Glomerular endothelial cell (primary cell): ENCODE measurements at places on chromosomes 5 and 9. TPM values are rescaled to one million over a fixed set of nuclear protein-coding genes. Genes with fewer than 3 reads are reported as not detected.
A peak's percentile ranks its signal among the peaks of the same experiment; 100 is the strongest.

- no peak for DNase-seq
These were observed 518 bp downstream of the ERBIN start for GRCh38 chr5:65926893-65927292.

Gene BARHL1
- total RNA-seq: not detected in 2 replicates

DNA sequence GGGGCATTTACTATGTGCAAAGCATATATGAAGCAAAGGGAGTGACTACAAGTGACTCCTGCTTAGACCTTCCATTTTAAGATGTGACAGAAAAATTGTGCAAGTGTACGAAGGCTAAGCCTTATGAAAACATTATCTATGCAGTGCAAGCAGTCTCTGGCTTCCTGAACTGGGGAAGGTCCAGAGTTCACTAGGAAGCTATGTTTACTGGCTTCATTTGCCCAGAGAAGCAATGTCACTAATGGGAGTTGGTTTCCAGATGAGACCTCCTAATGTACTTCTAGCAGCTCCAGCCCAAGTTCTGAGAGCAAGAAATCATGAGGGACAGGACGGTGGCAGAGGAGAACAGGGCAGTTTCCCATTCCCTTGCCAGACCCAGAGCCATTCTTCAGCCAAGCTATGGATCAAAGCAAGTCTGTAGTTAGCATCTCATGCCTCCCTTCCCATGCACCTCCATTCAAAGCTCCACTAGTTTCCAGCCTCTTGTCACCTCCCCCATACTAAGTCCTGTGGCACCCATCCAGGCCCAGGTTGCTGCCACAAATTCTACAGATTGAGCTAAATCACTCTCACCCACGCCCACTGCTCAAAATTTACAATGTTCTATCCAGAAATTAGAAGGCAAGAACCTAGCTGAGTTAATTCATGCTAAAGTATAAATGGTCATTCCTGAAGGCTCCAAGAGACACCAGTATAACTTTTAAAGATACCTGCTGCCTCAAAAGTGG, 21.8 kb downstream of the MCTP1 start:
- no peak for DNase-seq

DNA sequence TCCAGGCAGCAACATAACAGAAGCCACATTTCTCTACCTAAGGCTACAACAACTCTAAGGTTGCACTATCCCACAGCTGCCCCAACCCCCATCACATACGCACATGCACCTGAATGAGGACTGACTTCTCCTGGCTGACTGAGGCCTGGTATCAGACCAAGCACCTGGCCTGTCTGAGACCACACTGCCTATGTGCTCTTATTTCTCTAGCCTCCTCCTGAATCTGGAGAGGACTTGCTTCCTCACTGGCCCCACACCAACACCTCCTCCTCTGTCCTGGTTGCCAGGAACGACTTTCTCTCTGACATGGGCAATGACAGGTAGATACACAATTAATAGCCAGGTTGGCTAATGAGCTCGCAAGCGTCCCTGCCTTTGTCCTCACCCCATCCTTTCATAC, 14.9 kb upstream of the VDAC1 start:
- no peak for DNase-seq

- DNase-seq: peak; percentile 50
These were observed 762 bp downstream of the SNCAIP start for GRCh38 chr5:122312591-122313406.

- no peak for DNase-seq
These were observed 600.8 kb upstream of the DAB2 start for GRCh38 chr5:40025586-40025985.

DNA sequence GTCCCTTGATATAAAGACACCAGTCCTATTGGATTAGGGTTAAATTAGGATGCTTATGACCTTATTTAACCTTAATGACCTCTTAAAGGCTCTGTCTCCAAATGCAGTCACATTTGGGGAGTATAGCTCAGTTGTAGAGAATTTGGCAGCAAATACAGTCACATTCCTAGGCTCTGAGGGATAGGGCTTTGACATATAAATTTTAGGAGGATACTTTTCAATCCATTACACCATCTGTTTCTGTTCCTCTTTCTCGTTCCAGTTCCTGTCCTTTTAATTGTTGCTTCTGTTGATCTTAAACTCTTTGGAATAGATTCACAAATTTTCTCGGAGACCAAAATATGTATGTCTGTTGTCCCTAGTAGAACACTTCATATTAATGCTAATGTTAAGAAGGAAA, 390.0 kb upstream of the PCSK5 start:
- DNase-seq: no peak

DNA sequence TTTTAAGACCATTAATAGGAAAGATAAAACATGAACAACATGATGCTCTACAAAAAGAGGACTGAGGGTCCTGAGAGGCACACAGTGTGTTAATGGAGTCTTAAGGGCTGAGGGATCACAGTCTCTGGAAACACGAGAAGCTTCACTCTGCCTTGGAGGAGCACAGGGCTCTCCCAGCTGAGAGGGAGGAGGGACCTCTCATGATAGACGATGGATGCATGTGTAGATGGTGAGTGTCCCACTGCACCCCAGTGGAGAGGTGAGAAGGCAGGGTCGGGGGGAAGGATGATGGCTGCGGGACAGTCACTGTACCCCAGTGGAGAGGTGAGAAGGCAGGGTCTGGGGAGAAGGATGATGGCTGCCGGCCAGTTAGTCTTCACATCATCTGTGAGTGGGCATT, 613.4 kb downstream of the IRX1 start:
- DNase-seq: no peak
